ENCODE measurements at places on chromosomes 3 and 15.

DNA sequence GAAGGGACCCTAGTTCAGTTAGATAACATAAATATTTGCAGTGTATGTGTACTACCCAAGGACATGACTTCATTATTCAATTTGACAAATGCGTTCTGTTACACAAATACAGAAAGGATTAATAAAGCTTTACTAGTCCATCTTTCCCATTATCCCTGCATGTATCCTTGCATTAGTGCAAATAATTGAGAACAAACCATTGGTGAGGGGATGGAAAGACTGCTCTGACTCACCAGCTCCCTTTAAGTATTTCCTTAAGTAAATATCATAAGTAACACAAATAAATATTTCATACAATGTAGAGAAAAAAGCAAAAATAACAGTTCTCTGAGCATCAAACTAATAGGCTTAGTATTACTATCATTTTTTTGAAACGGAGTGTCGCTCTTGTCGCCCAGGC, 1.9 kb upstream of the GPD1L start:
- DNase-seq, result no peak

GRCh38 chr3:21790466-21790865, 39.5 kb upstream of the ZNF385D start:
- no peak for DNase-seq

GRCh38 chr15:65641768-65642475, 20.2 kb downstream of the SLC24A1 start:
- no peak for DNase-seq

DNA sequence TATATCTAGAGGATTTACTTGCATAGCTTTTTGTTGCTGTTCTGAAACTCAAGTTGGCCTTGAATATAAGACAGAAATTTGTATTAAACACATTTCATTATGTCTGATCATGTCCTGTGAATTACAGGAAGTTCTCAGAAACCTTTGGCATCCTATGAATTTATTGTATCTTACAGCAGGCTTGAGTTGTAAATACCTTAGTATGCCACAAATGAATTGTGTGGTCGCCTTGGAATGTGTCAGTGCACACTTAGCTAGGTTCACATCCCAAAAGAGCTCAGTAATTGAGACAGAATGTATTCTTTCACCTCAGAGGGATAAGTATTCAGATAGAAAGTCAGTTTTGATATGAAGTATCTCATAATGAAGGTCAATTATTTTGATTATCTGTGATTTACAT, 83.4 kb downstream of the NEK11 start:
- no peak for DNase-seq

DNA sequence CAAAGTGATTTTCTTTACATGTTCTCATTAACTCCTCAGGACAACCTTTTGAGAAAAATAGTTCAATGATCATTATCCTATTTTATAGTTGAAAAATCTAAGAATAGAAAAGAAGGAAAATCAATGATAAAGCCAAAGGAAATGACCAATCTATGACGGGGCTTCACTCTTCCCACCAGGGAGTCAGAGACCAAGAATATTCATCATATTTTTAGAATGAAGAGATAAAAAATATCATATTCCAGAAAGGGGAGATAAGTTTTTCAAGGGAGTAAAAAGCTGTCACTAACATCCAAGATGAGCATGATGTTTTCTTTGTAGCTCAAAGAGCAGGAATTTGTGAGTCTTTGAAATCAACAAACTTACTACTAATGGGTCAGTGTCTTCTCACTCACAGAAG, 71.5 kb upstream of the LPP start:
- no peak for DNase-seq

DNA sequence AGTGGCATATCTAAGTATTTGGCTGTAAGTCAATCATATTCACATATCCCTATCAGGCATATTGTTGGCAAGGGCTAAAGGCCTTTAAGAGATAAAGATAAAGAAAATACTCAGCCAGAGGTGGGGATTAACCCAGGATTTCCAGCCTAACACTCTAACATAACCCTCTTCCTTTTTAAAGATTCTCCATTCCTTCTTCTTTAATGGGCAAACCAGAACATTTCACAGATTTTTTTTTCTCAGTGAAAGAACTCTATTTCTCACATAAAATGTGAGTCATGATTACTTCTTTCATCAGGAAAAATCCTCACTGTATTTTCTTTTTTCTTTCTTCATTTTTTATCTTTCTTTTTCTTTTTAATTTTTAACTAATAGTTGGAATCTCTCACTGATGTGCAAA, 200.4 kb downstream of the NR1D2 start:
- DNase-seq, result no peak

DNA sequence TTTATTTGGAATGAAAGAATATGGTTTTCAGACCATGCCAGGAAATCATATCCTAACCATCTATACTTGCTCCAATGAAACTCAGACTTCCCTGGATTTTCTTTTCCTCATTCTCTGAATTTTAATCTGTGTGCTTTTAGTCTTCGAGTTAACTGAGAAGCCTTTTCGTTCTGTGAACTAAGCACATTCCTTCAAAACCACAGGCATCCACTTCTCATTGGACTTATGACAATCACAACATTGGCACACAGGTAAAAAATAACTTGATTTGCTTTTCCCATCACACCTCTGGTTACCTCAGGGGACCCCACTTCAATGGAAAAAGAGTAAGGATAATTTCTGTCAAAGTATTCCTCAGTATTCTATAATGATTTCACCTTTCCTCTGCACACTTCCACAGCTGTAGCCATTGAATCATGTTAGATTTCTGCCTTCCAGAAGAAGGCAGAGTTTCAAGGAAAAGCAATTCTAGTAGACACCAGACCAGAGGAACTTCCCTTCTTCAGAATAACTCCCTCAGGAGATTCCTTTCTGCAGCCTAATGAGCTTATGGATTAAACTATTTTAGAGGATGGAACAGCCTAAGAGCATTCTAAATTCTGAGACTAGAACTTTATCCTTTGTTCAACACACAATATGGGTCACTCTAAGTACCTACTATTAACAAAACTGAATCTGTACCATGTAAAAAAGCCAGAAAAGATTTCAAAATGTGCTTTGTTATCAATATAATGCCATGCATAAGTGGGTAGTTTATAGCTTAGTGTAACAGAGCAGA, 15.9 kb downstream of the COMMD2 start:
- no peak for DNase-seq

- DNase-seq, result no peak
These were observed 100.8 kb downstream of the DTWD1 start for GRCh38 chr15:49721621-49722020.

- DNase-seq, result no peak
These were observed 42.3 kb upstream of the TMEM87A start for GRCh38 chr15:42315521-42315920.

- DNase-seq, result no peak
These were observed 520.6 kb downstream of the MFSD1 start for GRCh38 chr3:159322322-159322939.

DNA sequence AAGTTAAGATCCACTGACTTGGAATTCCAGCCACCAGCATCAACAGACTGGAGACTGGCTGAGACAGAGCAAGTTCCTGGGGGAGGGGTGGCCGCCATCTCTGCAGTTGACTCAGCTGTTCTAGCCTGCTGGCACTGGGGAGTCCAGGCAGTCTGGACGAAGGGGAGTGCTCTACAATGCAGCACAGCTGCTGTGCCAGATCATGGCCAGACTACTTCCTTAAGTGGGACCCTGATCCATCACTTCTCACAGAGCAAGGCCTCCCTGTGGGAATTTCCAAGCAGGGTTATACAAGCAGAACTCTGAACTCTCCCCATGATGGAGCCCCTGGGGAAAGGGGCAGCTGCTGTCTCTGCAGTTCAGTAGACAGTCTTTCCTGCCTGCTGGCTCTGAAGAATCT, 35.2 kb downstream of the PYGO1 start:
- DNase-seq, result no peak

DNA sequence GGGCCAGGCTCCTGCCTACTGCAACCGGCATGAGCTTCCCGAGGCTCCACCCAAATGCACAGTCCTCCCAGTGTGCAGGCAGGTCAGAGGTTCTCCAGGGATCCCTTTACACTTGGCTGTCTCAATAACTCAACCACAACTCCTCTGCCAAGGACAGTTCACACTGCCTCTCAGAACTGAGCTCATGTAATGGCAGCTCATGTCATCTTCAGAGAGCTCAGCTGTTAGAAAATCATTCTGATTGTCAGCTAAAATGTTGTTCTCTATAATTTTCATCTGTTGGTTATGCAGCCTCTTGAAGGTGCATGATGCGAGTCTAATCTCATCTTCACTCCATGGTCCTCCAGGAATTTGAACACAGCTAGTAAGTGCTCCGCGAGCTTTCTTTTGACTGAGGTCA, 76.7 kb downstream of the SST start:
- DNase-seq, result no peak

GRCh38 chr3:141087076-141087777, 36.1 kb downstream of the SPSB4 start:
- no peak for DNase-seq

DNA sequence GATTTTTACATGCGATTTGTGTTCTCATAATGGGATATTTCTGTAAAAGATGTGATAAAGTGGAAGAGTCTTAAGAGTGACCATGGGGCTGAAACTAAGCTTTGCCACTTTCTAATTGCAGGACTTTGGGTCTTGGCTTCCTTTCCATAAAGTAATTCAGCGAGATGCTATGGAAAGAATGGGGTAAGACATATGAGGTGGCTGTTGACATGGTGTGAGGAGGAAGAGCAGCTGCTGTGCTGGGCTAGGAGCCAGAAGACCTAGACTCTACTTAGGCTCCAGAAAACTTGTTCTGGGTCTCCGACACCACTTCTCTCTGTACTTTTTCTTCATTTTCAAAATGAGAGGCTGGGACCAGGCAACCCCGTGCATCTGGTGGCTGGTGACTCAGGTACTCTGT, 654.5 kb upstream of the CFAP20DC start:
- no peak for DNase-seq

DNA sequence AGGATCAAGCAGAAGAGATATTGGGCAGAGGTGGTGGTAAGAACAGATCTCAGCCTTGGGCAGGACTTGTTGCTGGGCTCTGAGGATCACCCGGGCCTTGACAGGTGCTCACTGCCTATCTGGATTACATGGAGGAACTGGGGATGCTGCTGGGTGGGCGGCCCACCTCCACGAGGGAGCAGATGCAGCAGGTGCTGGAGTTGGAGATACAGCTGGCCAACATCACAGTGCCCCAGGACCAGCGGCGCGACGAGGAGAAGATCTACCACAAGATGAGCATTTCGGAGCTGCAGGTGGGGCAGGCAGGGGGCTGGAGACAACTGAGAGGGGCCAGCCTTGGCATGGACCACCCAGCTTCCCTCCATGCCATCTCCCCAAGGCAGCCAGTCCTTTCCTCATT, 7.9 kb downstream of the ECE2 start:
- no peak for DNase-seq

DNA sequence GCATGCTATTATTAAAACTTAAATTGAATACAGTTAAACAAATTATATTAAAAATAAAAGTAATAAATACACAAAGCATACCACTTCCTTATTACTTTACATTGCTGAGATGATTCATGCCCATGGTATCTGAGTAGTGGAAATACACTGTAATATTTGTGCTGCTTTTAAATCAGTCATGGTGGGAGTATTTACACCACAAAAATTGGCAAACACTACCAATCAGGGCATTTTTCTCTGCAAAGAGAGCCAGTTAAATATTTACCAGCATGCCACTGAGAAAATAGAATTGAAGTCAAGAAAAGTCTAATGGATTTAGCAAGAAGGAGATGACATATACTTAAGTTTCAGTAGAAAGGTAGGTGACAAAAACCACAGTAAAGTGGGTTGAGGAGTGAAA, 19.6 kb downstream of the PPARG start:
- DNase-seq, result no peak

DNA sequence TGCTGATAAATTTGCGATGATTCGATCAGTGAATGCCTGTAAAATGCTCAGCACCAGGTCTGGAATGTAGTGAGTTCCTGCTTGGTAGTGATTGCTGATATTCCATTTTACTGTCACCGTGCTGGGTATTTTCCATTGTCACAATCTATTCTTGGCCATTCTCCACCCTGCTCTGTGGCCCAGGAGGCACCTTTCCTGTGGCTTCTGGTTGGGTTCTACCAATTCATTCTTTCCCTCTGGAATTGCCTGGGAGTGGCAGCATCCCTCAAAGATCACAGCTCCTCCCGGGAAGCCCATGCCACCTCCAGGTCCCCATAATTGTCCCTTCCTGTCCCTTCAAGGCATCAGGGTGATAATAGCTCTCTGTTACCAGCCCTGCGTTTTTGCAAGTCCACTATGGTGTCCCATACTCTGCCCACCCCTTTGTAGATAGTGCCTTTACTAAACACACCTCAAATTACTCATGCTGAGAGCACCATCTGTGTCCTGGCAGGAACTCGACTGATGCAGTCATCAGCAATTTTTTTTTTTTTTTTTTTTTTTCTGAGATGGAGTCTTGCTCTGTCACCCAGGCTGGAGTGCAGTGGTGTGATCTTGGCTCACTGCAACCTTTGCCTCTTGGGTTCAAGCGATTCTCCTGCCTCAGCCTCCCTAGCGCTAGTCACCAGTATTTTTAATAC, 177.8 kb upstream of the PROK2 start:
- DNase-seq, result no peak

DNA sequence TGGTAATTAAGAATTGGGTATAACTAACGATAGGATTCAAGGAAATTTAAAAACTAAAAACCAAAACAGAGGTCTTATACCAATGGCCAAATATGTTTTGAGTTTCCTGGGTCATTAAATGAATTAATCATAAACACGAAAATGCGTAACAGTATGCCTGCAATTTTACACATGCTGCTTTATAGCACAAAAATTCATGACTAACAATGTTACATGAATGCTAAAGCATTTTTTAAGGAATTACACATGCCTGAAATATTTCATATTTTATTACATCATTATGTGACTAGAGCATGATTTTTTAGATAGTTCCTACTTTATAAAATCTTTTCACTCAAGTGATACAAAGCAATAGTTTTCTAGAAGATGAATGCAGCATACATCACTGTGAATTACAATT, 74.7 kb downstream of the ZNF148 start:
- no peak for DNase-seq

GRCh38 chr15:44836094-44836493, 99.8 kb downstream of the TRIM69 start:
- no peak for DNase-seq

DNA sequence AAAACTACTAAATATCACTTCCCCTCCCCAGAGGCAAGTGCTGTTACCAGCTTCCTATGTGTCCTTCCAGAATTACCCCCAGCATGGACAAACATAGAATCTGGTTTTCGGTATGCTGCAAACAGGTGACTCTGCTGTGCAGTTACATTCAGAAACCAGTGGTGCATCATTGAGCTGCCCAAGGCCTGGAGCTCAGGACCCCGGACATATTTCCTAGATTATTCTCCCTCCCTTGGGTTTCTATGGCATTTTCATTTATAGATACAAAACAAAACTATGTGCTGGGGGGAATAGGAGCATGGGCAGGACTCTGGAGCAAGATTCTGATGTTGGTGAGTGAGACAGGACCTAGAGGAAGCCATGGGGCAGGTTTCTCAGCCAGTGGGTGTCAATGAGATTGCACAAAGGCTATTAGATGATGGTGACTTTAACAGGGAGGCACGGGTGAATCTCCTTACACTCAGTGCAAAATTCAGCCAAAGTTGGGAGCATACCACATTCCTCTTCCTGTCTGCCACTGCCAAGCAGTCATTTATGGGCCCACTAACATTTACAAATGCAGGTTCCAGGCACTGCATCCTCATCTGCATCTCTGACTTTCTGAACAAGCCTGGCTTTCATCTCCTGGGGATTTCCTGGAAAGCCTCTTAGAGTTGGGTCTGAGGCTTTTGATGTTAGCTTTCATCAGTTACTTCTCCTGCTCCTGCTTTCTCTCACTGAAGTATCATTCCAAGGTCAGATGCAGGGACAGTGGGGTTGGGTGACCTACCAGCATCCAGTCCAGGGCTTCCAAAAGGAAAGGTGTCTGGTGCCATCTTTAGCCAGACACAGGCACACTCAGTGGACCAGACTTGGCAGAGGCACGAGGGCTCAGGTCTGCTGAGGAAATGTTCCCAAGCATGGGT, 44.5 kb downstream of the CMTM7 start:
- no peak for DNase-seq
